Tibial nerve (tissue), 4 donors: ENCODE measurements at places on chromosomes 2 and 18.

DNA sequence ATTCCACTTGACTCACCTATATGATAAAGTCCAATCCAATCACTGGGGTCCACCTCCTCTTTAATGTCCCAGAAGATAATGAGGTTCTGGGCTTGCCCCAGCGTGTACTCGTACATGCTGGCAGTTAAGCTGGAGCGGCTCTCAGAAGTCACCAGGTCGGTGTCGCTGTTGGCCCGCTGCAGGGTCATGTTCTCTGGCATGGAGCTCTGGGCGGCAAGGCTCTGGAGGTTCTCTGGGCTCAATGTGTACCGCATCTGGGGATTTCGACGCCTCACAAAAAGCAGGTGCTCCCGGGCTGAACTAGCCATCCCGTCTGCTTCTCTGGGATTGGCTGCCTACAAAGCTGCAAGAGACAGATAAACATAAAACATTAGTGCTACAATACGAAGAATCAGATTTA, 206.4 kb upstream of the CCDC150 start:
- no peak for DNase-seq

DNA sequence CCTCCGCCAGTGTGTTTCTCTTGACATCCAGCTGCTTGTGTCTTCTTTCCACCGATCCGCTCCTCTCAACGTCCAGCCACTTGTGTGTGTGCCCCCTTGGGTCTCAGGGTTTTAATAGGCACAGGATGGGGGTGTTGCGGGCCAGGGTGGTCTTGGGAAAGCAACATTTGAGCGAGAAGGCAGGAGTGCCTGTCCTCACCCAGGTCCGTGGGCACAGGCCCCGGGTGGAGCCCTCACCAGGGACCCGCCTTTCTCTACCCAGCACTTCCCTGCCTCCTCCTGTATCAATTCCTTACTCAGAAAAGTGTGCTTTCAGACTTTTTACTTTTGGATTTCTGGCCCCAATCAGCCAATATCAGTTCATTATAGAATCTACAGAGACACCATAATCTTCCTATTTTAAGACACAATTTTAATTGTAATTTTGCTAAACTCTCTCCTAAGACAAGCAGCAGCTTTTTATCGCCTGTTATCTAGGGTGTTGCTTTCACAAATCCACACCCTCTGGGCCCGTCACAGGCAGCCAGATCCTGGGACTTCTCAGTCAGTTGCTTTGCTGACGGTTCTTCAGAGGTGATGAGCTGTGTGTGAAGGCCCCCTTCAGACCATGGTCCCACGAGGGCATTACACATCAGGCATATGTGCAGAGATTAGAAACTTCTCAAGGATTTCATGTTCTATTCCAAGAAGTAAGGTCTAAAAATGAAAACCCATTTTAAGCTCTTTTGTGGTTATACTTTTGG, 96.0 kb upstream of the FHL2 start:
- no peak for DNase-seq

GRCh38 chr18:73852789-73853549, 294.7 kb downstream of the FBXO15 start:
- no peak for DNase-seq

- no peak for DNase-seq
These were observed 71.7 kb downstream of the FEZ2 start for GRCh38 chr2:36526226-36526625.

GRCh38 chr2:111633643-111634042, 250.3 kb downstream of the ANAPC1 start:
- DNase-seq: no peak

GRCh38 chr18:9550429-9550828, 63.9 kb downstream of the PPP4R1 start:
- no peak for DNase-seq

GRCh38 chr2:26099933-26100332, 66.0 kb downstream of the RAB10 start:
- no peak for DNase-seq

- DNase-seq: no peak
These were observed 114.6 kb upstream of the ARHGAP28 start for GRCh38 chr18:6614952-6615351.
